ENCODE measurements at places on chromosomes 5 and 9.

GRCh38 chr5:145118127-145118526 is 717.0 kb downstream of the PRELID2 start:
- H3K36me3 ChIP-seq = no peaks in the 10 kb centered on the region
- H3K27me3 ChIP-seq = no peaks in the 10 kb centered on the region
- H3K4me3 ChIP-seq = no peak overlapping the region
- H3K4me1 ChIP-seq = no peaks in the 10 kb centered on the region
- DNase-seq = no peak
- H3K27ac ChIP-seq = no peak overlapping the region

DNA sequence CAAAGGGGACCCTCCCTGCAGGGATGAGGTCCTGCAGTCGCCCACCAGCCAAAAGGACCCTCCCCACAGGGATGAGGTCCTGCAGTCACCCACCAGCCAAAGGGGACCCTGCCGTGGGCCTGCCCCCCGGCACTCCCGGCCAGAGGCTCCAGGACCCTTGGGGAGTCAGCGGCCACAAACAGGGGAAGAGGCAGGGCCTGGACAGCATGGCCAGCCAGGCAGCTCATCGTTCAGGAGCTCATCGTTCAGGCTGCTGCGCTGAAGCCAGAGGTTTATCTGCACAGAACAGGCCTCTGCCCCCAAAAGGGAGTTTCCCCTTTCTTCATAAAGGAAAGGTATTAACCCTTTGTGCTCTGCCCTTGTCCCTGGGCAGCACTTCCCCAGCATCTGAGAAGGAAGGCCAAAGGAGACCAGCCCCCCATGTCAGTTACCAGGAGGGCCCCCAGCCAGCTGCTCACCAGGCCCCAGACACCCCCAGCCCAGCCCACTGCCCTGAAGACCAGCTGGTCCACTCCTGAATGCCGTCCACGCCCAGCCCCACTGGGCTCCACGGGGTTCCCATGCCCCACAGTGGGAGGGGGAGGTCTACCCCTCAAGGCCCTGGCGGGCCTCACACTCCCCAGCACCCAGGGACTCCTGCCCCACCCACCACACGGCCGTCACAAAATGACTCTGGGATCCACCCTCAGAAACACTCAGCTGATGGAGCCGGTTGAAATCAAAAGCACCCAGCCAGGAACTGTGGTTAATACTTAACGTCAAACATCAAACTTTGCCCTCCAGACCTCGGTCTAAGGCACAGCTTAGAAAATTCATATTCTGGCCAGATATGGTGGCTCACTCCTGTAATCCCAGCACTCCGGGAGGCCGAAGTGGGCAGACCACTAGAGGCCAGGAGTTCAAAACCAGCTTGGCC is 6.3 kb downstream of the SLC12A7 start:
- H3K36me3 ChIP-seq = no peaks in the 10 kb centered on the region
- peak; percentile 30 for DNase-seq
- H3K4me3 ChIP-seq = no peak overlapping the region
- H3K27me3 ChIP-seq = peaks cover 2% of the 10 kb centered on the region

DNA sequence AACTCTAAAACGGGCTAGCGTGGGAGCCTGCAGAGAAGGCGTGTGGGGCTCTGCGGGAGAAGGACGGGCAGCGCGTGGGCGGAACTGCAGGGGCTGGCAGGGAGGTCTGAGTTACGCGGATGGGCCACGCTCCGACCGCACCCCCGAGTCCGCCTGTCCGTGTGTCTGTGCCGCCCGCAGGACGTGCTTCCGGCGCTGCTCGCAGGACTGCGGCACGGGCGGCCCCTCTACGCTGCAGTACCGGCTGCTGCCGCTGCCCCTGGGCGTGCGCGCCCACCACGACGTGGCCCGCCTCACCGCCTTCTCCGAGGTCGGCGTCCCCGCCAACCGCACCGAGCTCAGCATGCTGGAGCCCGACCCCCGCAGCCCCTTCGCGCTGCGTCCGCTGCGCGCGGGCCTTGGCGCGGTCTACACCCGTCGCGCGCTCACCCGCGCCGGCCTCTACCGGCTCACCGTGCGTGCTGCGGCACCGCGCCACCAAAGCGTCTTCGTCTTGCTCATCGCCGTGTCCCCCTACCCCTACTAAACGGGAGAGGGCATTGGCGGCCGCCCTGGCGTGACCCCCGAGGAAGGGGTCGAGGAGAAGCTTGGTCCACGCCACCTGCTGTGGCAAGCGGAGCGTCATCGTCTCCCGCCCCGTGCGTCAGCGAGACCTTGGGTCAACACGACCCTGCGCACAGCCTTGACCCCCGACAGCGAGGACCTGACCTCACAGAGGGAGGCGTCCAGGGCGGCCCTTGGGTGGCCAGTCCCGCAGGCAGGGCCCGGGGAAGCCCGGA is 11.4 kb upstream of the ASS1 start:
- no peak overlapping the region for H3K27ac ChIP-seq
- no peak for DNase-seq
- H3K36me3 ChIP-seq = no peaks in the 10 kb centered on the region
- H3K4me1 ChIP-seq = no peaks in the 10 kb centered on the region

GRCh38 chr5:30194595-30194994 is 998.9 kb upstream of the CDH6 start:
- H3K27me3 ChIP-seq = no peaks in the 10 kb centered on the region
- no peak overlapping the region for H3K4me3 ChIP-seq
- no peaks in the 10 kb centered on the region for H3K36me3 ChIP-seq
- no peak overlapping the region for H3K27ac ChIP-seq

- no peak overlapping the region for H3K4me3 ChIP-seq
- H3K36me3 ChIP-seq = no peaks in the 10 kb centered on the region
- no peaks in the 10 kb centered on the region for H3K27me3 ChIP-seq
- no peak overlapping the region for H3K27ac ChIP-seq
Measured at GRCh38 chr9:31034311-31034710, 1350.1 kb upstream of the ACO1 start.

- H3K4me3 ChIP-seq = no peak overlapping the region
- H3K36me3 ChIP-seq = peaks cover 68% of the 10 kb centered on the region
- no peaks in the 10 kb centered on the region for H3K27me3 ChIP-seq
- H3K27ac ChIP-seq = no peak overlapping the region
Measured at GRCh38 chr9:92726971-92727715, 37.5 kb downstream of the BICD2 start.

DNA sequence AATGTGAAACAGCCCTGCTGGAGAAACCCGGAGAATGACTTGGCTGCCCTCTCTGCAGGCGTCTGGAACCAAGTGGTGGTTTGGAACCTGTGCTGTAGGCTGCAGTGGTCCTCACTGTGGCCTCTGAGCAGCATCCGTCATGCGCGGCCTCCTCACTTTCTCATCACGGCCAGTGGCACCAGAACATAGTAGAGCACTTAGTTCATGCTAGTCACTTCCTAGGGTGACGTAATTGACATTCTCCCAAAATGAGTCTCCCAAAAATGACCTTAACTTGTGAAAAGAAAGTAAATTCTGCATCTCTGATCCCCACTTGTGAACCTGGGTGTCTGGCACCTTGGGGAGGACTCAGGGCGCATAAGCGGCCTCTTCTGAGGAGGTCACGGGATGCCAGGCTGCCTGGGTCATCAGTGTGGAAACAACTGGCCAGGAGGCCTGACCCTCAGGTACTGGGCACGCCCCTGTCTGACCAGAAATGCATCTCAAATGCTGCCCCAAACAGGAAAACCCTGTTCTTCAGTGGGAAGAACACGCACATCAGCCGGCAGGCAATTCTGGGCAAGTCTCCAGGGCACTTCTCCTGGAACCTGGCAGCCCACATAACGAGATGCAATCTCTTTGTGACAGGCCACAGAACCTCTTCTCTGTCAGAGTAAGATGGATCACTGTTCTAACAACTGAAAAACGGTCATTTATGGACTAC is 36.6 kb upstream of the SPTLC1 start:
- H3K27me3 ChIP-seq = no peaks in the 10 kb centered on the region
- no peak overlapping the region for H3K4me3 ChIP-seq
- no peaks in the 10 kb centered on the region for H3K36me3 ChIP-seq
- H3K27ac ChIP-seq = no peak overlapping the region
- no peak for DNase-seq
- H3K4me1 ChIP-seq = no peaks in the 10 kb centered on the region

DNA sequence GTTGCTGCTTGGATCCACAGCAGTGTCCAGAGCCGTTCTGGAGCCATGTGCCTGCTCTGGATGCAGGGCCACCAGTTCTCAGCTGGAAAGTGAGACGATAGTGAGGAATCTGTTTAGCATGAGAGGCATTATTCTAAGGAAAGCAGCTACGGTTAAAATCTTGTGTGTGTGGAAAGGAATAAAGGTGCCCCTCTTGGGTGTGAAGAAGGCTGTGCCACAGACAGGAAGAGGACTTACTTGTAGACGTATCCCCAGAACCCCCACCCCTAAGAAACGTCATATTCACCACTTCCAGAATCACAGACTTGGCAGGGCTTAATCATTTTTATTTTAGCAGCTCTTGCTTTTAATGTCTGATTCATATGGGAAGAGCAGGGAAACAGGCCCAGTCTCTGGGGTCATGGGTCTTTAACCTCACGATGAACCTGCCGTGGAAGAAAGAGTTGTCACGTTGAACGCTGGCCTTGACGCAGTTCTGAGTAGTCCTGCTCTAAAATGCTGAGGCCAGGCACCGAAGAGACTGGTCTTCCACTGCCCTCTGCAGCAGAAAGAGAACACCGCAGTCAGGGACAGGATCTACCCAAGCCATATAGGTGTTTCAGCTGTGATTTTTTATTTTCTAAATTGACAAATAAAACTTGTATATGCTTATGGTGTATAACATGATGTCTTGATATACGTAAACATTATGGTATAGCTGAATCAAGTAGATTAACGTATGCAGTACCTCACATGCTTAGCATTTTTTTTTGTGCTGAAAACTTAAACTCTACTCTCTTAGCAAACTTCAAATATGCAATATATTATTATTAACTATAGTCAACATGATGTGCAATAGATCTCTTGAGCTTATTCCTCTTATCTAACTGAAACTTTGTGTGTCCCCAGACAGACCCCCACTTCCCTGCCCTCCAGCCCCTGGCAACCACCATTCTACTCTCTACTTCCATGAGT is 38.8 kb downstream of the CARTPT start:
- no peaks in the 10 kb centered on the region for H3K4me1 ChIP-seq
- H3K27ac ChIP-seq = no peak overlapping the region
- H3K27me3 ChIP-seq = peaks cover 3% of the 10 kb centered on the region
- H3K36me3 ChIP-seq = no peaks in the 10 kb centered on the region

Data from DND-41 (cell line).